ENCODE measurements at places on chromosomes 11 and 22. TPM values are rescaled to one million over a fixed set of nuclear protein-coding genes. Genes with fewer than 3 reads are reported as not detected.

Gene MRGPRE
- total RNA-seq, result not detected

Gene SHANK3
- total RNA-seq, result 0.19 TPM

DNA sequence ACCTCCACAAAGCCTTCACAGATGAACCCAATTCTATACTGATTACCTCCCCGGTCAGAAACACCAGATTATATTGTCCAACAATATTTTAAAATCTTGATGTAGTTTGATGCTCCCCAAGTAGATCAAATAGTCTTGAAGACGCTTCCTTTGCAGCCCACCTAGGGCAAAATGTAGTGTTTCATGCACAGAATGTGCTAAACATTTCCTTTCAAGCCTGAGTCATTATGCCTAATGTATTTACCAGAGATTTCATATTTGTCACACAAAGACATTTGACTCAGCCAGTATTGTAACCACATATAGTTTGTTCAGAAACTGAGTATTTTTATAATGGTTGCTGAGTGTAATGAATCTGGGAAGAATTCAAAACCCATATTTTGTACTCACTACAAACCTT is 1396.8 kb downstream of the LRRC4C start:
- no peak overlapping the region for H3K27ac ChIP-seq
- H3K36me3 ChIP-seq, result no peaks in the 10 kb centered on the region
- no peaks in the 10 kb centered on the region for H3K4me1 ChIP-seq
- no peaks in the 10 kb centered on the region for H3K27me3 ChIP-seq

DNA sequence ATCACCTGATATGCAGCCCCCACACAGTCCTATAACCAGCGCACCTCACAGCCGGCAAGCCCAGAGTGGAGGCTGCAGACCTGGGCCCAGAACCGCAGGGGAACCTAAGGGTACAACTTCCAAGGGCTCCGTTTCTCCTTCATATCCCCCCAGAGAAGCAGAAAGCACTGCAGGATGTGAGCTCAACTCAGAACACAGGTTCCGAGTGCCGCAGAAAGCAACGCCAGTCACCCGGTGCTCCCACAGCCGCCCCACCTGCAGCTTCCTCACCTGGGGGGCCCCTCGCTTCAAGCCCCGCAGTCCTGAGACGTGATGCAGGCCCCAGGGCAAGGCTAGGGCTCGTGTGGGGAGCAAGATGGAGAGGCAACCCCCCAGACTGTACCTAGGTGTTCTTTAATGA is 2.5 kb downstream of the TSSK2 start:
- no peak overlapping the region for H3K4me3 ChIP-seq
- no peaks in the 10 kb centered on the region for H3K4me1 ChIP-seq
- DNase-seq, result no peak
- H3K27ac ChIP-seq, result no peak overlapping the region

GRCh38 chr11:75402002-75402773 is 2.9 kb downstream of the RPS3 start:
- H3K27ac ChIP-seq, result peak overlapping the region; percentile 99
- peaks cover 40% of the 10 kb centered on the region for H3K4me1 ChIP-seq
- peaks cover 64% of the 10 kb centered on the region for H3K36me3 ChIP-seq
- H3K27me3 ChIP-seq, result no peaks in the 10 kb centered on the region

Gene KCNQ1
- total RNA-seq, result 11.4 TPM

GRCh38 chr11:119419246-119419645 is 3.7 kb downstream of the THY1 start:
- no peak overlapping the region for H3K4me3 ChIP-seq
- no peak for DNase-seq
- no peak overlapping the region for H3K27ac ChIP-seq
- peaks cover 20% of the 10 kb centered on the region for H3K4me1 ChIP-seq
- no peaks in the 10 kb centered on the region for H3K36me3 ChIP-seq

GRCh38 chr22:40572976-40573375 is 63.5 kb downstream of the MRTFA start:
- no peak overlapping the region for H3K27ac ChIP-seq
- H3K27me3 ChIP-seq, result no peaks in the 10 kb centered on the region

- no peaks in the 10 kb centered on the region for H3K4me1 ChIP-seq
- H3K36me3 ChIP-seq, result no peaks in the 10 kb centered on the region
- H3K27ac ChIP-seq, result no peak overlapping the region
- H3K27me3 ChIP-seq, result peaks cover 17% of the 10 kb centered on the region
- H3K4me3 ChIP-seq, result no peak overlapping the region
- DNase-seq, result no peak
Observed at GRCh38 chr11:134643115-134644012, 231.3 kb upstream of the B3GAT1 start.

- peaks cover 82% of the 10 kb centered on the region for H3K4me1 ChIP-seq
- no peak overlapping the region for H3K4me3 ChIP-seq
- no peaks in the 10 kb centered on the region for H3K36me3 ChIP-seq
- H3K27me3 ChIP-seq, result no peaks in the 10 kb centered on the region
- DNase-seq, result no peak
- peak overlapping the region; percentile 21 for H3K27ac ChIP-seq
Observed at GRCh38 chr11:13294771-13295579, 17.4 kb downstream of the BMAL1 start.

Gene C11orf52
- not detected for total RNA-seq

Gene KCNK7
- 0.34 TPM for total RNA-seq

DNA sequence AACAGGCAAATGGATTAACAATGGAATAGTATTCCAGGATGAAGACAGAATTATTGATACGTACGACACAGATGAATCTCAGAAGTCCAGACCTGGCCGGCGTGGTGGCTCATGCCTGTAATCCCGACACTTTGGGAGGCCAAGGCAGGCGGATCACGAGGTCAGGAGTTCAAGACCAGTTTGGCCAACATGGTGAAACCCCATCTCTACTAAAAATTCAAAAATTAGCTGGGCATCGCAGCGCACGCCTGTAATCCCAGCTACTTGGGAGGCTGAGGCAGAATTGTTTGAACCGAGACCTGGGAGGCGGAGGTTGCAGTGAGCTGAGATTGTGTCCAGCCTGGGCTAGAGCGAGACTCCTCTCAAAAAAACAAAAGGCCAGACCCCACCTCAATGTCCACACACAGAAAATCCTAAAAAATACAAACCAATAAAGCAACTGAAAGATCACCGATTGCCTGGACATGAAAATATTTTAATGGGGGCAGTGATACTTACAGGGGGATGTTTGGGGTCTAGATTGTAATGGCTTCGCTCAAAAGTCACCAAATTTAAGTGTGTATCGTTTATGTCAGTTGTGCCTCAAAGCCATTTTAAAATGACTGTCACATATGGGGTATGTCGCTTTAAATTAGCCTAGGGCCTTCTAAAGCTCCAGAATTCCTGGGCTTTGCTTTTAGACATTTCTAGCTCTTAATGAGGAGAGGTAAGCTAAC is 3.8 kb downstream of the RPS25 start:
- H3K4me3 ChIP-seq, result no peak overlapping the region
- H3K27me3 ChIP-seq, result no peaks in the 10 kb centered on the region
- DNase-seq, result no peak
- H3K36me3 ChIP-seq, result peaks cover 27% of the 10 kb centered on the region
- peaks cover 32% of the 10 kb centered on the region for H3K4me1 ChIP-seq
- peak overlapping the region; percentile 71 for H3K27ac ChIP-seq

- no peak for DNase-seq
- H3K4me3 ChIP-seq, result no peak overlapping the region
- H3K27ac ChIP-seq, result peak overlapping the region; percentile 55
- no peaks in the 10 kb centered on the region for H3K27me3 ChIP-seq
- no peaks in the 10 kb centered on the region for H3K4me1 ChIP-seq
- H3K36me3 ChIP-seq, result no peaks in the 10 kb centered on the region
Observed at GRCh38 chr11:103927535-103927934, 108.9 kb upstream of the DDI1 start.

Gene NARS2
- 24.4 TPM for total RNA-seq

Gene CD248
- total RNA-seq, result 3.9 TPM

Gene CHRNA10
- total RNA-seq, result 1.9 TPM

Gene CCDC87
- 0.21 TPM for total RNA-seq

GRCh38 chr11:64858467-64859263 is 14.2 kb upstream of the CDC42BPG start:
- H3K4me3 ChIP-seq, result peak overlapping the region; percentile 93
- peaks cover 12% of the 10 kb centered on the region for H3K36me3 ChIP-seq
- peak; percentile 78 for DNase-seq
- H3K27ac ChIP-seq, result peak overlapping the region; percentile 98
- H3K4me1 ChIP-seq, result peaks cover 95% of the 10 kb centered on the region

Gene TLCD5
- 2.0 TPM for total RNA-seq

Gene ACTN3
- total RNA-seq, result not detected

Gene PKNOX2
- not detected for total RNA-seq

- no peak for DNase-seq
- peaks cover 25% of the 10 kb centered on the region for H3K27me3 ChIP-seq
- H3K27ac ChIP-seq, result peak overlapping the region; percentile 83
- no peaks in the 10 kb centered on the region for H3K36me3 ChIP-seq
Observed at GRCh38 chr22:19172213-19173046, 6.1 kb downstream of the SLC25A1 start.

DNA sequence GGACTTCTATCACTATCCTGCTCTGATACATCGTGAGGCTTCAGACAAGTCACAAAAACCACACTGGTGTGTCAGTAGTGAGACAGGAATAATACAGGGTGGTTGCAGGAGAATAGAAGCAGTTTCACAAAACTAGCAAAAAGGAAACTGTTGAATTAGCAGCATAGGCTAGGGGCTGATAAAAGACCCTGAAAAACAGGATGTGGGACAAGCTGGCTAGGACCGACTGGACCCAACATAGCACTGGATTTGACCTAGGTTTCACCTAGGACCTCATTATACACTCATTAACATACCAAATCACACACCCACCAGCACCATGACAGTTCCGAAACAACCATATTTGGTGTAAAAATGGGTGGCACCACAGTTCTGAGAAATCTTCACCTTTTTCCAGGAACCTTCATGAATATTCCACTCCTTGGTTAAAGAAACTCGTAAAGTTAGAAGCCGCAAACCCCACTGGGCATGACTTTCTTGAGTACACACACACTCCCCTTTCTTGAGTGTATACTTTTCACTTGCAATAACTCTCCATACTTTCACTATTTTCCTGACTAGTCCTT is 76.2 kb downstream of the SLC1A2 start:
- peak; percentile 71 for DNase-seq
- peak overlapping the region; percentile 66 for H3K27ac ChIP-seq
- peaks cover 67% of the 10 kb centered on the region for H3K4me1 ChIP-seq
- H3K36me3 ChIP-seq, result no peaks in the 10 kb centered on the region
- peak overlapping the region; percentile 61 for H3K4me3 ChIP-seq
- peaks cover 6% of the 10 kb centered on the region for H3K27me3 ChIP-seq

DNA sequence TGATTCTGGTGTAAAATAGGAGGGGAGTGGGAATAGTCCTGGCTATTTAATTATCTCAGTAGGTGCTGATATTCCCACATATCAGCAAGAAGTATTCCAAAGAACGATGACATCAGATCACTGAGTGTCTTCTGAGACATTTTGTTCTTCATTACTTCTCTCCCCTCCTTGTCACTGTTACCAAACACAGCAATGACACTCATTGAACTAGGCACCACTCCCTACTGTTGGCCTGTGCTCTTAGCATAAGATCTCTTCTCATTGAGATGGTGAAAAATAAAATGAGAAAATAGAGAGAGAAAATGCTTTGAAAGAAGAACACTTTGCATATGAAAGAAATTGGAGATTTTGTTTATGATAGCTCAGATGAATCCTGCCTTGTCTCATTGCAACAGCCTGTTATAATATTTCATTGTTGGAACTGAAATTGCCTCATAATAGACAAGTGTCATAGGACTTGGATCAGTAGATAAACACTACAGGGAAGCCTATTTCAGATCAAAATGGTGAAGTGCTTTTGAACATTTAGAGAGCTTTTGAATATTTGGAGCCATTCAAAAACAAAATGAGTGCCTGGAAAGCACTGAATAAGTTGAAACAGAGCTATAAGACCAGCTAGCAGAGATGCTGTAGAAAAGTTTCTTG is 11.3 kb upstream of the ETS1 start:
- H3K27ac ChIP-seq, result peak overlapping the region; percentile 92
- peak overlapping the region; percentile 44 for H3K4me3 ChIP-seq
- peaks cover 74% of the 10 kb centered on the region for H3K4me1 ChIP-seq
- no peaks in the 10 kb centered on the region for H3K27me3 ChIP-seq
- no peak for DNase-seq
- H3K36me3 ChIP-seq, result no peaks in the 10 kb centered on the region

- no peaks in the 10 kb centered on the region for H3K4me1 ChIP-seq
- H3K36me3 ChIP-seq, result no peaks in the 10 kb centered on the region
- peaks cover 14% of the 10 kb centered on the region for H3K27me3 ChIP-seq
- no peak for DNase-seq
Observed at GRCh38 chr11:94794287-94795168, 26.4 kb downstream of the AMOTL1 start.

Gene P2RX6
- total RNA-seq, result 0.29 TPM

All from activated T-cell treated with anti-CD3 and anti-CD28 coated beads, Interleukin-2, amount 50 U/mL, for 72 hours (primary cell).